Activated T-cell treated with anti-CD3 and anti-CD28 coated beads, Interleukin-2, amount 50 U/mL, for 72 hours (primary cell): ENCODE measurements at places on chromosomes 3 and 15. TPM values are rescaled to one million over a fixed set of nuclear protein-coding genes. Genes with fewer than 3 reads are reported as not detected.

DNA sequence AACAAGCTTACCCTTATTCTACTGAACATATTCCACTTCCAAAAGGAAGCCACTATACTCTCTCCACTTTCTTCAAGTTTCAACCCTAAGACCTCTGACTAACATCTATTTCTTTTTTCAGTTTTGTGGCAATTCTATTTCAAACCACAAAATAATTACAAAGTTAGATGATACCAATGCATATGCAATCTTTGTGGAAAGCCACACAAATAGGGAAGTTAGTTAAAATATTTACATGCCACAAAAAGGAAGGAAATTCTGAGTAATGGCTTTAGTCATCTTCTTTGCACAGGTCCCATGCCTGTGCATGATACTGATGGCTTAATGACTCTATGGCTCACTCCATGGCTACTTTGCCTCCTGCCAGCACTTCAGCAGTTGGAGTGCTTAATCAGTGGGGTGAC is 57.0 kb upstream of the MCTP2 start:
- DNase-seq: peak; percentile 25

- DNase-seq: no peak
Observed at GRCh38 chr3:149486726-149487125, 12.2 kb downstream of the TM4SF4 start.

The MYL3 gene
- total RNA-seq: not detected

The ABHD17C gene
- 9.1 TPM for total RNA-seq

The FOXL2NB gene
- not detected for total RNA-seq

DNA sequence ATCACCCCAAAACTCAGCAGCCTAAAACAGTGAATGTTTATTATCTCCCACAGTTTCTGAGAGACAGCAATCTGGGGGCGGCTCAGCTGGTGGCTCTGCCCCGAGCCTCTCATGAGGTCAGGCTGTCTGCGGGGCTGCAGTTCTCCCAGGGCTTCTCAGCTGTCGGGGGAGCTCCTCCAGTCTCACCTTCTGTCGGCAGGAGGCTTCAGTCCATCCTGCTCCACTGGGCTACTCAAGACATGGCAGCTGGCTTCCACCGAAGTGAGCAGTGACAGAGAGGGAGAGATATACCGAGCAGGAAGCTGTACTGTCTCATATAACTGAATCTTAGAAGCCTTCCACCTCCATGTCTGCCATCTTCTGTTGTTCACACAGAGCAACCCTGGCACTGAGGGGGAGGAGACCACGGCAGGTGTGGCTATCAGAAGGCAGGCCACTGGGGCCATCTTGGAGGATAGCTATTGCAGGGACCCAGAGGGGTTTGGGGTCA is 72.8 kb upstream of the ITGA11 start:
- no peak for DNase-seq
